Upper lobe of right lung (tissue), 1 donor: ENCODE measurements at places on chromosomes 16 and 17. TPM values are rescaled to one million over a fixed set of nuclear protein-coding genes. Genes with fewer than 3 reads are reported as not detected.

GRCh38 chr17:3843935-3844516 lies 2.0 kb downstream of the NCBP3 start:
- DNase-seq = no peak

- DNase-seq = peak; percentile 62
Observed at GRCh38 chr16:50304467-50305440, 38.4 kb downstream of the ADCY7 start.

DNA sequence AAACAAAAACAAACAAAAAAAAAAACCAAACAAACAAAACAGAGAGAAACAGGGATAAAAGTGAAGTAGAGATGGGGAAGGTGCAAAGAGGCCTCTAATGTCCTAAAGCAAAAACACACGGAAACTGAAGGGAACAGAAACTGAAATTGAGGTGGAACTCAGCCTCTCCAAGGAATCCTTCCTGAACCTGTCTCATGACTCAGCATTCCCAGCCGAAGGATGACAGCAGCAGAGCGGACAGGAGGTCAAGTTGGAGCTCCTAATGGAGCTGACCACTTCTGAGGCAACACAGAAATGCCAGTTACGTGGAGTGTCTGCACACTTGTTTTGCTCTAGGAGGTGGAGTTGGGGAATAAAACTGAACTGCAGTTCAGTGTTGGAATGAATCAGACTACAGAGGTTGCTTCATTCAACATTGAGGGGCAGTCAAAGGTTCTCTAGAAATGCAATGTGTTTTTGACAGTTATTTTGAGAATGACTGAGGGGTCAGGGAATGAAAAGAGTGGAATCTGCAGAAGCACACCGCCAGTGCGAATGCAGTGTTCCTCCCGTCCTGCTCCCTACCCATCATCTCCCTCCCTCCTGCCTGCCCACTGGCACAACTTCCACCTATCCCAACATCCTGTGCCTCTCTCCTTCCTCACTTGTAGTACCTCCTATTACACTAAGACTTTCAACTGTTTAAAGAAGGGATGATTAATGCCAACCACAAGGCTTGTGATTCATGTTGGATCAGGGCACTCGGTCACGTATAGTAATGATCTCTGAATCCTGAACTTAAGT lies 6.3 kb downstream of the UBE2O start:
- no peak for DNase-seq

DNA sequence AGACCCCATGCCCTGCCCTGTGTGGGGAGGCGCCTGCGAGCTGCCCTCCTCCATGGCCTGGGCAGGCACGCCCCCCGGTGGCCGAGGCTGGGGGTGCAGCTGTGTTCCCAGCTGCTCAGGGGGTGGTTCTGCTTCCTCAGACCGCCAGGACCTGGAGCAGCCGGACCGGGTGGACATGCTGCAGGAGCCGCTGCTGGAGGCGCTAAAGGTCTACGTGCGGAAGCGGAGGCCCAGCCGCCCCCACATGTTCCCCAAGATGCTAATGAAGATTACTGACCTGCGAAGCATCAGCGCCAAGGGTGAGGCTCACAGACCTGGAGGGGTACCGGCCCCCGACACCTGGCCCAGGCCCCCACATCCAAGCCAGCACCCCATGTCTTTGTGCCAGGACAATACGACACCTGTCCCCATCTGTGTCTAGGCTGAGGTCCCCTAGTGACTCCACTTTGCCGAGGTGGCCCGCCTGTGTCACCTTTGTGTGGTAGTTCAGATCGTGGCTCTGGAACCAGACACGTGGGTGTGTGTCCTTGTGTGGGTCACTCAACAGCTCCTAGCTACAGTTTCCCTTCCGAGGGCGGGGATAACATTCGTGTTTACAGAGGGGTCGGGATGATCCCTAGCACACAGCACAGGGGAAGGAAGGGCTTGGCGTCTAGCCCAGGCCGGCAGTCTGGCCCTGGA lies 9.3 kb downstream of the GJD3 start:
- peak; percentile 87 for DNase-seq

DNA sequence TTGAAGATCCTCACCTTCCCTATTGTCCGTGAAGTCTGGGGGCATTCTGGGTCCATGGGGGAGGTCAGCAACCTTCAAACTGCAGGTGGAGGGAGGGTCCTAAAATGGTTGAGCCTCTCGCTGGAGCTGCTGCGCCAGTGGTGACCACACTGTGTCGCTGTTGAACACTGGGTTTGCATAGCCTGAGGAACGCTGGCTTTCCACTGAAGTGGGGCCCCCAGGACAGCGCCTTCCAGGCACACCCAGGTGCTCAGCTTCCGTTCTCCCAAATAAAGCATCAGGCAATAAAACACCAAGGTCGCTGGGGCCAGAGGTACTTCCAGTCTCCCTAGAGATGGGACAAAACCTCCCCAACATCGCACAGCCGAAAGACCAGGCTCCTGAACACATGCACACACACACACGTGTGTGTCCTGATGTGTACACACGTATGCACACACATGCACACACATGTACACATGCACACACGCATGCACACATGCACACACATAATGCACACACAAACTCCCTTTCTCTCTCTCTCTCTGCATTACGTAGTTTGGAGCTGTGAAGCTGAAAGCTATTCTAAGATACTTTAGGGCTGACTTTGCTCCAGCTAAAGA lies 120.6 kb downstream of the IRF8 start:
- peak; percentile 42 for DNase-seq

- peak; percentile 26 for DNase-seq
Observed at GRCh38 chr17:77688369-77688768, 270.1 kb upstream of the TNRC6C start.

DNA sequence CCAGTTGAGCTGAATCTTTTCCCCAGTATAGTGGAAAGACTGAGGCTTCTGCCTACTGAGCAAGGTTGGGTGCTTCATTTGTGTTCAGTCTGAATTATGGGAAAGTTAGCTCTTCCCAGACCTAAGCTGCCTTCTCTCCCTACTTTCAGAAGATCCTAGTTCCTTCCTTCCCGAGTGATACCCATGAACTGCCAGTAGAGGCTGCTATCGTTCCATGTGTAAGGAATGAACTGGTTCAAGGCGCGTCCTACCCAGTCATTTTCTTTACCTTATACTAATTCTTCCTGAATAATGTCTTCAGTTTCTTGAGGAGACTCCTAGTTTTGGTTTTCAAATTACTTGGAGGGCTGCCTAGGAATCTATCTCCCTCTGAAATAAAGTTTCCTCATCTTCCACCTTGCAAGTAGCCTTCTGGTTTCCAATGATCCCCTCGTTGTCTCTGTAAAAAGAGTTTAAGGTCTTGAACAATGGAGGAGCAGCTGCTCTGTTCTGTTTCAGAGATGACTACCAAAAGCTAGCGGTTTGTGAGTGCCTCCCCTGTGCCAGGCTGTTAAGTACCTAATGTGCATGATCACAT lies 934 bp upstream of the AOC2 start:
- no peak for DNase-seq

- DNase-seq = no peak
Observed at GRCh38 chr16:85473909-85474620, 139.1 kb upstream of the GSE1 start.

- no peak for DNase-seq
Observed at GRCh38 chr16:19210280-19210924, 42.4 kb downstream of the SYT17 start.

- DNase-seq = no peak
Observed at GRCh38 chr16:47712276-47713224, 251.4 kb downstream of the PHKB start.

DNA sequence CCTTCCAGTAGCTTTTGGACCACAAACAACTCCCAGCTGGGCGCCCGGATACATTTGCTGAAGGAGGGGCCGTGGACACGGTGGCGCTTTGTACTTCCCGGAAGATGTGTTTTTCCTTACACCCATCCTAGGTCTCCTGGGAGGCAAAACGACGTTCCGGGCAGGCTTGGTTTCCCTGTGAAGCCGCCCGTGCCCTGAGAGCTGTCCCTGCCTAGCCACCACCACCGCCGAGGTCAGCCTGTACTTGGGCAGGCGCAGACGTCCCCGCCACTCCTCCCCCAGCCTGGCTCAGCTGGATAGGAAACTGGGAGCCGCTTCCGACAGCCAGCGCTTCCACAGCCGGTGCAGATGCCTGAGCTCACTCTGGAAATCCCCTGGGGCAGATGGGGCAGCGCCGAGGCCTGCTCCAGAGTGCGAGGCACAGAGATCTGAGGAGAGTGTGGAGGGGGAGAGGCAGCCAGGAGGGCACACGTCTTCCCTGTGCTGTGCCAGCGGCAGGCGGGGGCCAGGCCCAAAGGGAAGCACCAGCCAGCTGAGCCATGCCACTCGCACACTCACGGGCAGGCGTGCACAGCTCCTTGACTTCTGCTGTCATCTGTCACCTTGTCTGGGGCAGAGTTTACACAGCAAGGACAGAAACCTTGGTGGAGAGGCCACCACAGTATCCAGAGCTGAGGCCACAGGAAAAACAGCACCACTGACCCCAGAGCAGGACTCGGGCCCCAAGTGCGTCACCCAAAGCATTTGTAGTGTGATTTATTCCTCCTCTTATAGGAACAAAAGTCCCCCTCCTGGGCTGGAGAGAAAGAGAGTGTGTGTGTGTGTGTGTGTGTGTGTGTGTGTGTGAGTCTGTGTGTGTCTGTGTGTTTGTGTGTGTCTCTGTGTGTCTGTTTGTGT lies 3.0 kb downstream of the RHBDF2 start:
- peak; percentile 86 for DNase-seq

GRCh38 chr17:40582328-40582901 lies 17.1 kb upstream of the CCR7 start:
- DNase-seq = peak; percentile 73

- DNase-seq = no peak
Observed at GRCh38 chr17:76930107-76930506, 61.9 kb downstream of the MGAT5B start.

CDC42EP4 gene
- total RNA-seq = 59.0 TPM

PRMT7 gene
- total RNA-seq = 30.0 TPM

TTLL6 gene
- total RNA-seq = 0.20 TPM

P2RX5 gene
- 1.6 TPM for total RNA-seq

VAT1L gene
- total RNA-seq = 0.32 TPM

CHST6 gene
- total RNA-seq = 0.09 TPM

PRAC1 gene
- total RNA-seq = not detected

RAP1GAP2 gene
- 16.1 TPM for total RNA-seq

CLDN7 gene
- 117 TPM for total RNA-seq

TP53TG3B gene
- not detected for total RNA-seq

ACSM2A gene
- not detected for total RNA-seq
